Stimulated activated CD8-positive, alpha-beta memory T cell treated with anti-CD3 and anti-CD28 coated beads, Interleukin-4, amount 100 ng/mL, for 4 hours (primary cell): ENCODE measurements at places on chromosomes 3 and 15.

GRCh38 chr3:72462595-72463011, 385.6 kb downstream of the SHQ1 start:
- DNase-seq = no peak

GRCh38 chr3:66403323-66403990, 97.4 kb downstream of the LRIG1 start:
- DNase-seq = no peak

DNA sequence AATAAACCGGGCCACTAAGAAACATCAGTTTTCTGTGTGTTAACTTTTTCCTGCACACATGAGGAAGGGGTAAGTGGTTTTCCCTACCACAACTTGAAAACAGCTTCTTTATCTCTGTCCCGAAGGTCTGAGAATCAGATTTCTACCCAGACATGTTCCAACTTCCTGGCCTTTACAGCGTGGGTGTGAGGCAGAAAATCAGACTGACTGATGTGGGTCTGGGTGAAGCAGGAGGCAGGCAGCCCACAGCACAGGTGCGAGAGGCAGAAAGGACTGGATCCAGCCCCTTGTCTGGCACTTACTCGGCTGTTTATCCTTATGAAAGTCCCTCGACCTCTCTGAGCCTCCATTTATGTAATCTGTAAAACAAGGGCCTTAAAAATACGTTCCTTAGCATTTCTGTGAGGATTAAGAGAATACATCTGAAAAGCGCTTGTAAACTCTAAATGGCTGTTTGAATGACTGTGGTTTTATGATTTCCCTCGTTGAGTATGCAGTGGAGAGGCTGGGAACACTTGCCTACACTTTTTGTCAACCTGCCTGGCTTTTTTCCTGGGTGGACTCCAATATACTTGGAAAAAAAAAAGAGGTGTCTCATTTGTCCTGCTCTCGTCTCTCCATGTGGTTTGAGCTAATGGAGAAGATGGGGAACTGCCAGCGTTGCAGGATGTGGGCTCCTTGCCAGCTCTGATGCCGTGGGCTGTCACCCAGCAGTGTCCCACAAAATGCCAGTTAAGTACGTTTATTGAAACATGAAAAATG, 3.1 kb downstream of the AGBL1 start:
- DNase-seq = no peak

DNA sequence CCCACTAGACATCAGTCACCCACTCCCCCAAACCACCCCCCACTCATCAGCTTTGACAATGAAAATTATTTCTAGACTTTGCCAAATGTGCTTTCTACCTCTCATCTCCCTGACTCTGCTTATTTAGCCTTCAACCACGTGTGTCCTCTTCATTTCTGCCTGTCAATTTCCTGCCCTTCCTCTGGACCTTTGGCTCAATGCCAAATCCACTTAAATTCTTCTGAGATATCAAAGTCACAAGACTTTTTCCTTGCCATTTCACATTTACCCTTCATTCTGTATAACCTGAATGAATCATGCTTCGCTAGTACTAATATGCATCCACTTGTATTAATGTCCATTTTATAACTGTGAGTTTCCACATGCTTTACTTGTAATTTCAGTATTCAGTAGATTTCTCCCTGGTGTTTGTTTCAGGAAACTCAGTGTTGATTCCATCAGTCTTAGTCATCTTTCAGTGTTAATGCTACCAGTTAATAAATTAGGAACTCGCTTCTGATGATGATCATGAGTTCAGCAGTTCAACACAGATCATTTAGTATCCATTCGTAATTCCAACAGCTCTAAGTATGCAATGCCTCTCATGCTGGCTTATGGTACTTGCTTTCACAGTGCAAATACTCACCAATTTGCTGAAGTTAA, 128.2 kb upstream of the OSTN start:
- DNase-seq = no peak

DNA sequence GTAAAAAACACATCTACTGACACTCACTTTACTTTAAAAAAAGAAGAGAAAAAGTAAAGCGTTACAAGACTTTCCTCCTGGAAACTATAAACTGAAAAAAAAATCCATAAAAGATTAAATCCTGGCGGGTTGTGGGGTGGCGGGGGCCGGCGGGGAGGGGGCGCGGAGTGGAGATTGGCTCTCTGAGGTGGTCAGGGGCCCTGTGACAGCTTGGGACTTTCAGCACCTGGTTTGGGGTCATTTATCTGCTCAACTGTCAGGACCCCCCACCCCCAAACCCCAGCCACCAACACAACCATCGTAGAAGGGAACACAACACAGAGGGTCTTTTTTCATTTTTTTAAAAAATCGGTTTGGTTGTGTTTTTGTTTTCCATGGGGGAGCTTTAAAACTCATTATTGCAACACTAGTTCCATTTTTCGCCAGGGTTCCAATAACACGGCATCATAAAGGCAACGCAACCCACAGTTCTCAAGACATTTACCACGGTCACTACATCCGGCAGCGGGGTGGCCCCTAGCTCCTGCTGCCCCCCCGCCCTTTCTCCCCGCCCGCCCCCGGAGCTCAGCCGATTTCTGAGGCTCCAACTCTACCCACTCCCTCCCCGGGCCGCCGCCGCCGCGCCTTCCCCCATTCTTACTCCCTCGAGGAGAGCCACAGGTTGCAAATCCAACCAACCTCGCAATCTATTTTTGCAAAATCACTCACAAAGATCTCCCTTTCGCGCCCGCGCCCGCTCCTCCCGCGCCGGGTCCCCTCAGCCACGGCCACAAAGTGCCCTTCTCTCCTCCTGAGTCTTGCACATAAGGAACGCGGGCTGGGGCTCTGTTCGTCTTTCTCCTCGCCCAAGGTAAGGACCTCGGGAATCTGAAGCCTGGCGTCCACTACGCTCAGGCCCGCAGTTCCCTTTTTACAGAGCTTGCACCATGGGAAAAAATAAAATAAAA, 1.8 kb downstream of the BCL6 start:
- DNase-seq = peak; percentile 30

DNA sequence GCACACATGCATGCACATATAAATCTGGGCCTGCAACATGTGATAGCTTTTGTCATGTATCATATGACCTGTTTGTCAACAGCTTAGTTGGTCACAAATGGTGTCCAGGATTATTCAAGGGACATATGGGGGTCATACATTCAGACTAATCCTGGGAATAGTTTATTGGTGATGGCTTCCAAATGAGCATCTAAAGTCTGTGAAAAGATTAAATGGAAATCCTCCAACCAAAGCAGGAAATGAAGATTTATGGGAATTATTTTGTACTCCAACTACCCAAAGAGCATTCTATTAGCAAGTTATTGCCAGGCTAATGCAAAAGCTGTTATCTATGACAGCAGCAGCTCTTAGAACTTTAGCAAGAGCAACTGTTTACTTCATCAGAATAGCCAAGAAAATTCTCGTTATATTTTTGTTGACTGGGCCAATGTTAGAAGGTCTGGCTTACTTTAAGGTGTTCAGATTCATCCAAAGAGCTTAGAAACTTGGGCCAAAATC, 7.1 kb downstream of the FSTL1 start:
- no peak for DNase-seq

GRCh38 chr3:136166507-136166906, 29.6 kb downstream of the MSL2 start:
- no peak for DNase-seq

DNA sequence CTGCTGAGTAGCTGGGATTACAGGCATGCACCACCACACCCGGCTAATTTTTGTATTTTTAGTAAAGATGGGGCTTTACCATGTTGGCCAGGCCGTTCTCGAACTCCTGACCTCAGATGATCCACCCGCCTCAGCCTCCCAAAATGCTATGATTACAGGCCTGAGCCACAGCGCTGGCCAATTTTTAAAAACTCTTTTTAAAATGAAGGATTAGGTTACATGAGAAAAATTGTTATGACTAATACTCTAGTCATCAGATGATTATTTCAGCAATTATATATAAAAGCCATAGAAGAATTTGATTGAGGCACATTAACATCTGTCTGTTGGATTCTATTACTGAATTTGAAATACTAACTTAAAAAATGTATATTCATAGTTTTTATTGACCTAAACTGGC, 134.1 kb upstream of the MNS1 start:
- DNase-seq = no peak

GRCh38 chr15:94673801-94674200, 442.4 kb downstream of the MCTP2 start:
- DNase-seq = no peak

DNA sequence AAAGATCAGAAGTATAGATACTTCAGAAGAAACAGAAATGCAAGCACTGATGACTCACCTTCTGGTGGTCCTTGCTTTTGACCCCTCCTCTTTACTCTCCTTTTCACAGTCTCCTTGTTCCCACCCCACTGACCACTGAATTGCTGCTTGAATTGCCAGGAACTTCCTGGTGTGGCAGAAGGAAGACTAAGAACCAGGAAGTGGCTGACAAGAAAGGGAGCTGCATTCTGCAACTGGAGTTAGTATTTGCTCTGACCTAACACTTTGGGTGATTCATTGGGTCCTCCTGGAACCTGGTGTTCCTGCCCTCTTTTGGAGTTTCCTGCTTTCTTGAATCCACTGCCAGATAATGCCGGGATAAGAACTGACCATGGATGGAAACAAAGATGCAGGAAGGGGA, 23.0 kb downstream of the KY start:
- DNase-seq = no peak

GRCh38 chr3:8942115-8942514, 21.2 kb downstream of the RAD18 start:
- DNase-seq = no peak

DNA sequence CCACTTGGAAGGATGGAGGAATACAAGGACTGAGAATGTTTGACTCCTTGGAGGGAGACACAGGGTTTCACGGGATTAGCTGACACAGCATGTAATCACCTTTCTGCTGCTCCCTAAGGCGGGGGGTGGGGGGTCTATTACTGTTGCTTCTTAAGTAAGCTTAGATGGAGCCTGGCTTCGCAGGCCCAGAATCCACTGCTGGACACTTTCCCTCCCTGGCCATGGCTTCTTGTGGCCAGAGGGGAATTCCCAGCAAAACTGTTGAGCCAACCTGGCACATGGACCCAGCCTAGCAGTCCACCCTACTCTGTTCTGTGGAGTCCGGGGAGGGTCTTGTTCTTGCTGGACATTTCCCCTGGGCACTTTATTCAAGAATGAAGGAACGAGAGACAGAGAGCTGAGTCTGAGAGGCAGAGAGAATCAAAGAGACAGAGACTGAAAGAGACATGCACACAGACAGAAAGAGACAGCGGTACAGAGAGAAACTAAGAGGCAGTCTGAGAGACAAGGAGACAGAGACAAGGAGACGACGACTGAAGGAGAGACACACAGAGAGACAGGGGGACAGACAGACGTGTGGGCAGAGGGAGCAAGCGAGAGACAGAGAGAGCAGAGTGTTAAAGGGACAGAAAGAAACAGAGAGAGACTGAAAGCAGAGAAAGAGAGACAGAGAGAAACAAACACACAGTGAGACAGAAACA, 55.6 kb upstream of the DLG1 start:
- no peak for DNase-seq

DNA sequence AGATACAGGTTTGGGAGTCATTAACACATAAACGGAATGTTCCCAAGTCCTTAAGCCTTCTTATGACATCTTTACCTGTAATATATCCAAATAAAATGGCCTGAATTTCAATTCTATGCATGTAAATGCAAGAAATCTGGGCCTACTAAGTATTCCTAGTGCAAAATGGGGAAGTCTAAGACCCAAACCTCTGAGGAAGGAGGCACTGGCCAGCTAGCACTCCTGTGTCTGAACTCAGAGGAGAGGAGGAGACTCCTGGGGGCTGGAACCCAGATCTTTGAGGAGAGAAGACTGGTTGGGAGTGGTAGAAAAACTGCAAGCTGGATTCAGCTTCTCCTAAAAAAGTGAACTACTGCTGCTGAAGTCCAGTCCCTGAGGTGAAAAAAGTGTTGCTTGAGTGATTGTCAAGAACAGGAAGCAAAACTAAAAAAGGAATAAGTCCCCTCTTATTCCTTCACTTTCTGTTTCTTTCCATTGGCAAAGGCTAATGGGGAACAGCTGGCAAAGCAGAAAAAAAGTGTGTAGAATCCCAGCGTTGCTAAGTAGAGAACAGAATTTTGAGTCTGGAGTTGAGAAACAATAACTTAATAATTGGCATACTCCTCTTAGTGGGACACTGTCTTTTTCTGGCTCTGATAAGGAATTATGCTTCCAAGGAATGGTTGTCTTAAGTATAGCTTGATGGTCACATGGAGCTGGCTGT, 54.8 kb upstream of the ATP2C1 start:
- DNase-seq = no peak

- no peak for DNase-seq
Observed at GRCh38 chr3:10364806-10365205, 43.9 kb upstream of the SEC13 start.

DNA sequence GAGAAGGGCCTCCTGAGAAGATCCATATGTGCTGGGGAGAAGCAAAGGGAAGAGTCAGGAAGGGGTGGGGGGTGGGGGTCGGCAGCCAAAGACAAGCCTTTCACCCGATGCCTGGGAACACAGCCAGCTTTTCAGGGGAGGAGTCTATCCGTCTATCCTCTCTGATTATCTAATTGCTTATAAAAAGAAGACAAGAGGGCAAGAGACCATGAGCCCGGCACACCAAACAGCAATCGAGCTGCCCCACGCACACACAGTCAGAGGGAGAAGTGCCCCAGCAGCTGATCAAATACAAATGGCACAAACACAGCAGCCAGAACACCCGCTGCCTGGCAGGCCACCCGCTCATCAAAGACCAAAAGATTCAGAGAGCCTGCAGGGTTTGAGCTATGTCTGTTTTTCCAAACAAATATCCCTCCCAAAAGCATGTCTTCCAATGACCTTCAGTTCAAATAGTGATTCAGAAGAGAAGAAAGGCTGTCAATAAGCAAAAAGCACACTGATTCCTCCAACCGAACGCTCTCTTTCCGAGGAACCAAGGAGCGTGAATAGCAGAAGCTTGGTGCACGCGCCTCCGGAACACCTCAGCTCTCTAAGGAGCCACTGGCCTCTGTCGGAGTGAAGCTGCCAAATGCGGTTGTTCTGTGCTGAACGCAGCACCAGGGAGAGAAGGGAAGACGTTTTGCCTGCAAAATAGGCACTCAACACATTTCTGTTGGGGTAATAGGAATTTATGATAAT, 419.2 kb downstream of the OCA2 start:
- no peak for DNase-seq

GRCh38 chr3:62823461-62824050, 51.7 kb downstream of the CADPS start:
- DNase-seq = no peak

- no peak for DNase-seq
Observed at GRCh38 chr3:127385540-127385870, 97.7 kb upstream of the PRR20G start.

- DNase-seq = no peak
Observed at GRCh38 chr3:99637368-99638111, 854 bp upstream of the COL8A1 start.
